ENCODE measurements at places on chromosomes 13 and 19.

GRCh38 chr13:34943436-34944273 is 1.6 kb downstream of the NBEA start:
- no peak for DNase-seq

DNA sequence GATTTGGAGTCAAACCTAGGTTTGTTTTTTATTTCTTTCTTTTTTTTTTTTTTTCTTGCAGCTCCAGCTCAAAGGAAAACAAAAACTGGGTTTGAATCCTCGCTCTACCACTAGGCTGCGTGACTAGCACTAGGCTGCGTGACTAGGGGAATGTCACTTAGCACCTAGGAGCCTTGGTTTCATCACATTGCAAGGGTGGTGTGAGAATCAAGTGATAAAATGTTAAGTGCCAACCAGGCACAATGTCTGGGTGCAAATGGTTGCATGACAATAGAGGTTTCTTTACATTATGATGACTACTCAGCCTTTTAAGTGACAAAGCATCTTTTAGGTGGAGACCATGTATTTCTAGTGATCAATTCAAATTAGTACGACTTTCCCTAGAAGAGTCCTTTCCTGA is 27.9 kb downstream of the RCBTB2 start:
- DNase-seq, result no peak

DNA sequence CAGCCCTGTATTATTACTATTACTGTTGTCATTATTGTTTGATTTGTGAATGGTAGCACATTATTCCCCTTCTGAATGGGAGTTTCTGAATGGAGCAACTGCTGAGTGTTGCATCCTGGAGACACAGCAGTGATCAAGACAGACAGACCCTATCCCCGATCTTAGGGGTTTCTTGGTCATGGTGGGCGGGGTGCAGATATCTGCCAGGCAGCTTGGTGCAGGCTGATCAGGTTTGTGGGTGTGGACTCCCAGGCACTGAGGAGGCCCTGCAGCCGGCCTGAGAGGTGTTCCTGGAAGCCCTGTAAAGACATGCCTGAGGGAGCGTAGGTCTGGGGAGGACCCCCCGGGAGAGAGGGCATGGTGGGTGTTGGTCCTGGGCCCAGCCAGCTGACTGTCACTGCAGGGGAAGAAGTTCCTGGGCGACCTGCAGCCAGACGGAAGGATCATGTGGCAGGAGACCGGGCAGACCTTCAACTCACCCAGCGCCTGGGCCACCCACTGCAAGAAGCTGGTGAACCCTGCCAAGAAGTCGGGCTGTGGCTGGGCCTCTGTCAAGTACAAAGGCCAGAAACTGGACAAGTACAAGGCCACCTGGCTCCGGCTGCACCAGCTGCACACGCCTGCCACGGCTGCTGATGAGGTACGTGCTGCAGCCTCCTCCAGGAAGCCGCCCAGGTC is 2.1 kb downstream of the MPND start:
- no peak for DNase-seq

- DNase-seq, result no peak
Observed at GRCh38 chr13:27007166-27007565, 164.4 kb downstream of the USP12 start.

GRCh38 chr19:29260477-29261317 is 47.7 kb upstream of the UQCRFS1 start:
- DNase-seq, result no peak

DNA sequence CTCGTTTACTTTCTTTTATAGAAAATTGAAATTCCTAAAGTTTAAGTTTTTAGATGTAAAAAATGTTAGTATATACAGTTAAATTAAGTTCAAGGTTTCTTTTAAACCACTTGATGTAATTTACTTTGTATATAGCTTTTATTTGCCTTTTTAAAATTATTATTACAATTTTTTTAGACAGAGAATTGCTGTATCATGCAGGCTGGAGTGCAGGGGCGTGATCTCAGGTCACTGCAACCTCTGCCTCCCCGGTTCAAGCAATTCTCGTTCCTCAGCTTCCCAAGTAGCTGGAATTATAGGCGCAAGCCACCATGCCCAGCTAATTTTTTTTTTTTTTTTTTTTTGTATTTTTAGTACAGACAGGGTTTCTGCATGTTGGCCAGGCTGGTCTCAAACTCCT is 75.0 kb downstream of the KCNRG start:
- DNase-seq, result no peak

DNA sequence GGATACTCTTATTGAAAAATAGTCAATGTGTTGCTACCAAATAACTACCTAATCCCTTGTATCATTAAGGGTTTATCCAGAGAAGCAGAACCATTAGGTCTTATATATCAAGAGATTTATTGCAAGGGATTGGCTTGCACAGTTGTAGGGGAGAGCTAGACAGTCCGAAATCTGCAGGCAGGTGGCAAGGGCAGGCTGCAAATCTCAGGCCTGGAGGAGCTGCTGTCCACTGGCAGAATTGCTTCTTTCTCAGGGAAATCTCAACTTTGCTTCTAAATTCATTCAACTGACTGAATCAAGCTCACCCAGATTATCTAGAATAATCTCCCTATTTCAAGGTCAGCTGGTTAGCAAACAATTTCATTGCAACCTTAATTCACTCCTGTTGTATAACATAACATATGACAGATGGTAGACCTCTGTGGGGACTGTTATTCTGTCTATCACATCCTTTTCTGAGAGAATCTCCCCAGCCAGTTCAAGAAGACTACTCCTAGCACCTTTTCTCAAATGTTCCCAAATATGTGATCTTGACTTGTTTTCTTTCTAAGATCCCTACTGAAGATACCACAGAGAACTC is 194.2 kb downstream of the NHLRC3 start:
- no peak for DNase-seq

DNA sequence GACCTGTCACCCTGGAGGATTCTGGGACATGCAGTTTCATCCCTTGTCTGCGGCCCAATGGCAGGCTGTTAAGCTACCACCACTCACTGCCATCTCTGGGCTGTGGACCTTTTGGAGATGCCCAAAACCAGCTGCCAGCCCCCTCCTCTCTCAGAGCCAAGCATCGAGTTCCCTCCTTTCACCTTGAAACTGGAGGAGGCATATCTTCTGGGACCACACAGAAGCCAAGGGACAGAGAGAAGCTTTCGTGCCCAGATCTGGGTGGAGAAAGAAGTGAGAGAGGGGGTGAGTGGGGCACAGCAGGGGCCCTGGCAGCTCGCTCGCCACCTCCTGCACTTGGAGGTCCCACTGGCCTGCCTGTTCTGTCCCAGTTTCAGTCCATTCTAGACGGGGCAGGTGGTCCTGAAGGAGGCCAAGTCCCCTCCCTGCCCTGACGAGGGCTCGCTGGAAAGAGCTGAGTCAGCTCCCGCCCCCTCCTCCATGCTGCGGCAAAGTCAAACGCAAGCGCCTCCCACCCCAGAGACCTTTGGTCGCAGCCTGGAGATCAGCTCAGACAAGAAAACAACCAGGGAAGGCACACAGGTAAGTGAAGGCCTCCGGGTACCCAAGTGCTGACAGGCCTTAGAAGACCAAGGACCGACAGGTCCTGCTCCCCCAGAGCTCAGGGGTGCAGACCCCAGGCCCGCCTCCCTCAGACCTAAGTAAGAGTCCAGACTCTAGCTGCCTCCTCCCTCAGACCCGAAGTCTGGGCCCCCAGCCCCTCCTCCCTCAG is 3.8 kb downstream of the BCAT2 start:
- no peak for DNase-seq

- DNase-seq, result no peak
Observed at GRCh38 chr19:31118986-31119385, 230.2 kb downstream of the TSHZ3 start.

GRCh38 chr13:42894765-42895243 is 97.2 kb downstream of the EPSTI1 start:
- no peak for DNase-seq

GRCh38 chr19:49786376-49786820 is 19.6 kb downstream of the AP2A1 start:
- DNase-seq, result no peak

GRCh38 chr19:23116802-23117571 is at the start of gene ZNF730:
TSS of gene ZNF730 (plus strand) at chr19:23117025. CDS start at chr19:23117174, 149 bp downstream.
- DNase-seq, result peak; percentile 12

DNA sequence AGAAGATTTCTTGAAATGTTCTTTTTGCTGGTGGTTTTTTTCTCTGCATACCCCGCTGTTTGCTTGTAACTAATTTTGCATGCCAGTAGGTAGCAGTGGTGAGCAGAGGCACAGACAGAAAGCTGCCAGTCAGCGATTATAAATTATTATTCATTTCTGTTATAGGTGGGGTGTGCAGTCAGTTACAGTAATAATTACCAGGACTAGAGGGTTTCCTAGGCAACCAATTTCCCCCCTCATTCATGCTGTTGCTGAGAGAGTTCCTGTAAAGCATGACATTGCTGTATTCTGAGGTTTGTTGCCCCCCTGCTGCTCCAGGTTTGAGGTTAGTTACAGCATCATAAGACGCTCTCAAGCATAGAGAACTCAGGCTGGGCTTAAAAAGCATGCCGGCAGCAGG is 104.5 kb downstream of the URI1 start:
- no peak for DNase-seq

DNA sequence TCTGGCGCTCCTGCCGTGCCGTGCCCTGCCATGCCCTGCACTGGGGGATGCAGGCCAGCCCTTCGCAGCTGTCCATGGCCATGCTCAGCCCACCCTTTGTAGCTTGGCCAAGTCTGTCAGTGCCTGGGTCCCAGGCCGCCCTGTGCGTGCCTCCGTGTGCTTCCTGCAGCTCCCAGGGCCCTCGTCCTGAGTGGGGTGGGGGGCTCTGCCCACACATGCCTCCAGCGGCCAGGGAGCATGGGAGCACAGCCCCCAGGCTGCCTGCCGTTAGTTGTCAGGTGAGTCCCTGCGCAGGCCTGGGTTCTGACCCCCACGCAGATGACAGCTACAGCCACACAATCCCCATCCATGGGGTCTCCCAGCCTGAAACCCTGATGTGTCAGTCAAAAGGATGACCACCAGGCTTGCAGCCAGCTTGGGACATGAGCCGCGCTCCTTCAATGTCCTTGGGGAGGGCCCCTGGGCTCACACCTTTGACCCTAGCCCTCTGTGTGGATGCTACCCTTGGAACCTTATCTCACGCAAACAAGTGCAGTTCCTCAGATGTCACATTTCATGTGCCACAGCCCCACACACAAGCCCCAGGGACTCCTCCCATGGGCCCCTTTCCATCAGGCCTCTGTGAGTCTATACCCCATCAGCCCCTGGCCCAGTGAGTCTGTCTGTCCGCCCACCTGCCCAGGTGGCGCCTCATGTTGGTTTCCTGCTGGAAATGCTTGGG is 24.5 kb downstream of the TMED1 start:
- no peak for DNase-seq

- no peak for DNase-seq
Observed at GRCh38 chr13:46731535-46731934, 65.4 kb downstream of the ESD start.

DNA sequence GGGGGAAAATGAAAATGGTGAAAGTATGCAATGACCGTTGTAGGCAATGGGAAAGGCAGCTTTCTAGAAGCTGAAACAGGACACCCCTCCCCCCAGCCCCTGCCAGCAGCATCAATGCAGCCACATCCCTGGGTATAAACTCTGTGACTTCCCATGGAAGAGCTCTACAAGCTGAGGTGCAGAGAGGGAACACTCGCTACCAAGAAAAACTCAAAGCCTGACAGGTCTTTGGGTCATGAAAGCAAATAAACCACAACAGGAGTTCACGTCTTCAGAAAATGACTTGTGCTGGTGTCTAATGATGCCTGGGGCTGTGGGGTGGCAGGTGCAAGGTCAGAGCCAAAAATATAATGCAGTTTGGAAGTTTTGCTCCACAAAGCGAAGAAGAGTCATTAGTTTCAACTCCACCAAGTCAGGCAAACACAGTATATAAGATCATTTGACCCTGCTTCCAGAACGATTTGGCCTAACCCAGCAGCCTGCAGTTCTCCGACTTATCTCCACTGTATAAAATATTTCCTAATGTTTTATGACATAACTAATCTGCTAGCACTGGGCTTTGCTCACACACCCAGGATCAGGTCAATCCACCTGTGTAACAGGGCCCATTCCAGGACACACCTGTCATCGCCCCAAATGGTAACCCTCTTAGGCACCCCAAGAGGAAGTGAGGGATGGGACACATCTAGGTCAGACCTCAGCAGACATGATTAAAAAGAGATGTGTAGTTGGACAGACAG is 102.1 kb downstream of the IRS2 start:
- no peak for DNase-seq

- DNase-seq, result no peak
Observed at GRCh38 chr13:100809856-100810255, 135.3 kb upstream of the TMTC4 start.

DNA sequence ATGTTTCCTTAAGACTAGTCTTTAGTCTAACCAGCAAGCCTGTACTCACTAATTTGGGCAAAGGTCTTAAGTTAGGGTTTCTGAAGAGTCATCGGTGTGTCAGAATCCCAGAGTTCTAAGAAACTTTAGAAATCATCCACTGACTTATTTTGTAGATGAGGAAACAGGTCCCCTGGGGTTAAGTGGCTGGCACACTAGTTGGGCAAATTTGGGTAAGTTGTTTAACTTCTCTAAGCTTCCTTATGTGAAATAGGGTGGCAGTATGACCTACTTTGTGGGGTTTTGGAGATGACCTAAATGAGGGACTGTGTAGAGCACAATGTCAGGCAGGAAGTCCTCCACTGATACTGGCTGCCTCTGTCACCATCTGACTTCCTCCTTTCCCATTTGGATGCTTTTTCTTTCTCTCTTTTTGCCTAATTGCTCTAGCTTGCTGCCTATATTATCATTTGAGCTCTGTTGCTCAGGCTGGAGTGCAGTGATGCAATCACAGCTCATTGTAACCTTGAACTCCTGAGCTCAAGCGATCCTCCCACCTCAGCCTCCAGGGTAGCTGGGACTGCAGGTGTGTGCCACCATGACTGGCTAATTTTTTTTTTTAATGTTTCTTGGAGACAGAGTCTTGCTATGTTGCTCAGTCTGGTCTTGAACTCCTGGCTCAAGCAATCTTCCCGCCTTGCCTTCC is 2.3 kb downstream of the ADGRE3 start:
- DNase-seq, result no peak

DNA sequence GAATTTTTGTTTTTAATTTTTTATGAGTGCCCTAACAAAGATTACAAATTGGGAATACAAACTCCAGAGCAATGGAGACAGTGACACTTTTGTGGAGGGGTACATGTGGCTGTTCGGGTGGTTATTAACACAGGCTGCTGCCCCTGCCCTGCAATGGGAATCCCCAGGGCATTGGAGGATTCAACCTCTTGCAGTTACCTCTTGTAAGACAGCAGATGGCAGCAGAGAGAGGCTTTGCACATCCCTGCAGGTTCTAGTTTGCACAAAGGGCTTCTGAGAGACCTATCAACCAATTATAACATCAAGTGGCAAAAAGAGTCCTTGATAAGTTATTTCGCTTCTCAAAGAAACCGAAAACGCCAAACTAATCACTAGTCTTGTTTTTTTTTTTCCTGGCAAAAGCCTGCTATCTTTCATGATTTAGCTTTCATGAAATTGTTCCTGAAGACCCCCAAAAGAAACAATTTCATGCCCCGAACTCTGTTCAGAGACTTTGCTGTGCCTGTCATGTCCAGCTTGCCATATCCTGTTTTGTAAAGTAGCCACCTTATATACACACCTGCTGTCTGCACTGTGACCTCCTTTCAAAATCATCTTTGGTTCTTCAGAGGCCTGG is 10.4 kb downstream of the GJB2 start:
- no peak for DNase-seq

- DNase-seq, result no peak
Observed at GRCh38 chr13:30113983-30114570, 193.3 kb downstream of the KATNAL1 start.

- DNase-seq, result no peak
Observed at GRCh38 chr13:65762012-65762411, 1468.1 kb downstream of the PCDH9 start.

GRCh38 chr13:98416408-98416807 is 160.5 kb downstream of the STK24 start:
- DNase-seq, result no peak

GRCh38 chr13:30276178-30276577 is 31.2 kb downstream of the KATNAL1 start:
- DNase-seq, result no peak

GRCh38 chr13:111161601-111162600 is 46.8 kb downstream of the ARHGEF7 start:
- DNase-seq, result no peak
